ENCODE measurements at places on chromosomes 2 and 18.

DNA sequence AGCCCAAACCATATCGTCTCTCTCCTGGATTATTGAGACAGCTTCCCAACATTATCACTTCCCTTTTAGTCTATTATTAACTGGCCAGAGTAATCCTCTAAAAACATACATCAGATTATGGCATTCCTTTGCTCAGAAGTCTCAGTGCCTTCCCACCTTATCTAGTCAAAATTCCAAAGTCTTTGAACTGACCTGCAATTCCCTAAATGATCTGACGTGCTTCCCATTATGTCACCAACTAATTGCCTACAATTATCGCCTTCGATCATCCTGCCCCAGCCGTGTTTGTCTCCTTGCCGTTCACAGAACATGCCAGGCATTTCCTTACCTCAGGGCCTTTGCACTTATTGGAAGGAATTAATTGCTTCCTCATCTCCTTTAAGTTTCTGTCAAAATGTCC lies 332.4 kb downstream of the IRS1 start:
- no peak for DNase-seq

DNA sequence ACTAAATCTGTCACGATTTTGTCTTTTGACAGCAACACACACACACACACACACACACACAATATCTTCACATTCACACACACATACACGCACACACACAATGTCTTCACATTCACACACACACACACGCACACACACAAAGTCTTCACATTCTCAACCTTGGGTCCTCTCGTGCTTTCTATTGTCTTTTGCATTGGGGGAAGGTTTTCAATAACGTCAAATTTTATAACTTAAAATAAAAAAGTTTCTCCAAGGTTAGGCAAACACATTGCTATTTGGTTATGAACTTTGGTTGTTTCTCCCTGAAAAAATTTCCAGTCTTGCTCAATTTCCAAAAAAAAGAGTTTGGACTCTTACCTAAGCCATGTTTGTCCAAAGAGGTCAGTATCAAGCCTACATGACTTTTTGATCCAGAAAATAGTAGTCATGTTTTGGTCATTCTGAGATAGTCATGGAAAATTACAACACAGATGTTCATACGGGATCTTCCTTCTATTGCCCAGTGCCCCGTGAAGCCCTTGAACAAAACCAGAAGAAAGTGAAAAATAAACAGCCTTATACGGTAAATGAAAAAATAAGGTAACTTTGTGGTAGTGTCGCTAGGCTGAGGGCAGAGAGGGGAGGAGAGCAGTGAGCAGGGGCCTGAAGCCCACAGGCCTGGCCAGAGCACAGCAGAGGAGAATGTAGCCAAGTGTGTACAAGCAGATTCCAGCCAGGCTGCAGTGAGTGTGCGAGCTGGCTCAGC lies 542.8 kb upstream of the ID2 start:
- DNase-seq, result no peak

GRCh38 chr2:226439337-226439736 lies 360.3 kb downstream of the IRS1 start:
- no peak for DNase-seq

DNA sequence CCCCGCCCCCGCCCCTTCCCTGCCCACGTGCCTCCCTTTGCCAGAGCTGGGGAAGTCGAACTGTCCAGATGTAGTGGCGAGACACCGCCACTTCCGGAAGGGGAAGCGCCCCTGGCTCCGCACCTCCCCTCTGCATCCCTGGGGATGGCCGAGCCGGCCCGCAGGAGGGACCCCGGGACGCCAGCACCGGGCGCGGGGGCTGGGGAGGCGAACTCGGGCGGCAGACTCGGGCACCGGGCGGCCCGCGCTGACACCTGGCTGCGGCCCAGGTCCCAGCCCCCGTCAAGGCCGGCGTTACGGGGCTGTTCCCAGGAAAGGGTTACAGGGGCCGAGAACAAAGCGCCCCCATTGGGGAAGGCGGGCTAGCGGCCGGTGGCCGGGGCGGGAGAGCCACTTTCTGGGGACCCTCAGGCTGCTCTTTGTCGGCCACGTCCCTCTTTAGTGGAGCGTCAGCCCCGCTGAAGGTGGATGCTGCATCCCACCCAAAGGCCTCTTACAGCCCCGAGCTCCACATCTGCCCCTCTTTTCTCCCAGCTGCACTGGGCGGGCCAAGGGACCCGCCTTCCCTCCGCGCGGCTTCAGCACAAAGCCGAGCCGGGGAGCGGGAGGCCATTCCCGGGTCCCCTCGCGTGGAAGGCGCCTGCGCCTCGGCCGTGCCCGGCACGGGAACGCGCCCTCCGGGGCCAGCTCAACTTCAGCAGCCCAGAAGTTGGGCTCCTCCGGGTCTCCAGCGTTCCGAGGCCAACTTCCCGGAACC lies 1.3 kb downstream of the SDC1 start:
- DNase-seq, result no peak

DNA sequence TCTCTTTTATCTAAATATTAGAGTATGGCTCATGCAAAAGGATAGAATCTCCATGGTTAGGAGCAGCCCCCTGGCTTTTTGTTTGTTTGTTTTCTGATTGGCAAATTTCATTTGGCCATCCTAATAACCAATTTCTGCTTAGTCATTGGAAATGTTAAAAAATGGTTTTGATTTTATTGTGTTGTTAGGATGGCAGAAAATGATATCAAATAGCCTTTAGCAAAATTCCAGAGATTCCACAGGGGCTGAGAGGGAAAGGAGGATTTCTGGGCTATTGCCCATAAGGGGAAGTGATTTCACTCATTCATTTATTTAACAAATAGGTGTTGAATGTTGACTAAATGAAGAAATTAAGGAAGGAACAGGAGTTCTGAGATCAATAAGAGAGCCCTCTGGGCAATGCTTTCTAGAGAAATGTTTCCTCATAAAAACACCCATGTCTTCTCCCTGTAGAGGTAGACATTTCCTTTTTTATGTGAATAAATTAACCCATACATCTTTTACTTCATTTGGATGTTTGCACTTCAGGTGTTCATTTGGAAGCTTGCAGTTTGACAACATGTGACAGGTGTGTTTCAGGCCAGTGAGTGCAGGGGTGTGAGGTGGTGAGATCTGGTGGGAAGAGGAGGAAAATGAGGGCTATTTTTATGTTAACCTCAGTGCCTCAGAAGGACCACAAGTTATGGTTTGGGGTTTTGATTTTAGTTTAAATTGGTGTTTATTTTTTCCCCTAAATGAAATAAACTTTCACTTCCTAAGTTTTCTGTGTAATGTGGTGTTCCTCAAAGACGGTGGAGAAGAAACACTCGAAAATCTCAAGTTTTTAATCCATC lies 61.7 kb upstream of the EPC2 start:
- peak; percentile 1 for DNase-seq

- DNase-seq, result no peak
Observed at GRCh38 chr2:31980674-31981356, 30.0 kb downstream of the MEMO1 start.

DNA sequence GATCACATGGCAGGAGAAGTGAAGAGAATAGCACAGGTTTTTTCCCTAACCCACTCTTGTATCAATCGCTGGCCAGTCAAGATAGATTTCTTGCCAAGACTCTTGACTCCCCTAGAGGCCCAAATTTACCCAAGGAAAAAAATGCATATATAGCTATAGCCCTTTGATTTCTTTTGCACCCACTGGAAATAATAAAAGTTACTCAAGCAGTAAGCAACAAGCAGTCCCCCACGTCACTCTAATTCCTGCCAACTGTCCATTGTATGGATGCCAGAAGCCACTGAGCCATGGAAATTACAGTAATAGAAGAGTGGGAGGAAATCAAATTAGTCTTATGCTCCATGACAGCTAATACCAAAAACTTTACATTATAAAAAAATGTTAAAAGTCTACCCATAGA lies 125.3 kb upstream of the SLC39A10 start:
- DNase-seq, result no peak

DNA sequence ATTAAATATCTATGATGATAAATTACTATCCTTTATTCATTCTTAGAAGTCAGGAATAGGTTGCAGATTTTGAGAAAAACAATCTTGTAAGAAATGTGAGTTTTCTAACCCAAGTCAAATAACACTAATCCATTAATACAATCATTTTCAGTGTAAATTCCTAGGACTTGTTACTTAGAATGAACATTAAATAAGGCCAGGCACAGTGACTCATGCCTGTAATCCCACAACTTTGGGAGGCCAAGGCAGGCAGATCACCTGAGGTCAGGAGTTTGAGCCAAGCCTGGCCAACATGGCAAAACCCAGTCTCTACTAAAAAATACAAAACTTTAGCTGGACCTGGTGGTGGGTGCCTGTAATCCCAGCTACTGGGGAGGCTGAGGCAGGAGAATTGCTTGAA lies 45.8 kb upstream of the CDKL4 start:
- no peak for DNase-seq

- DNase-seq, result no peak
Observed at GRCh38 chr2:11699686-11700670, 30.0 kb upstream of the NTSR2 start.

DNA sequence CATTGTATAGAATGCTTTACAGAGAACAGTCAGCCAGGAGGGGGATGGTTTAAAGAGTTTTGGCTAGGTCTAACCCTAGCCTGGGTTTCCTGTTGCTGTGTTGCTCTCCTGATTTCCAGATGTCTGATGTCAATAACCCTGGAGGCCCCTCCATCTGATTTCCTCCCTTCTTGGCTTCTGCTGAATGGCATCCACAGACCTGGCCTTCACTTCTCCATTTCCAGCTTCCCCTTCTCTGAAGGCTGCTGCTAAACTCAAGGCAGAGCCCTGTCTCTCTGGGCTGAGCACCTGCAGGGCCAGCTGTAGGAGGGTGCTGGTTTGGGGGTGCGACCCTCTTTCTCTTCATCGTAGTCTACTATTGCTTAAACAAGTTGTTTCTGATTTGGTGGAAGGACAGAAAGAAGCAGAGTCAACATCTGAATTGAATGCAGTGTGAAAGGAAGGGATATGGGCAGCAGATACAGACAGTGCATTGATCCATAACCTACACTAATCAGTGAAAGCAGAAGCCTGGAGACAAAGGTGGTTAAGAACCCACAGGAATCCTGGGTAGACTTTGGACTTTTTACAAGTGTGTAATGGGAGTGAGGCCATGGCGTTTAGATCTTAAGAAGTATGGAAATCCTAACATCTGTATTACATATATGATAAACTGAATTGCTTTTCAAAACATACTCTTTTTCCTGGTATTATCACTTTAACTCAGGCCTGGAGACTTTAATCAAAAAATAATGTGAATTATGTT lies 153.6 kb downstream of the HRH4 start:
- DNase-seq, result no peak

DNA sequence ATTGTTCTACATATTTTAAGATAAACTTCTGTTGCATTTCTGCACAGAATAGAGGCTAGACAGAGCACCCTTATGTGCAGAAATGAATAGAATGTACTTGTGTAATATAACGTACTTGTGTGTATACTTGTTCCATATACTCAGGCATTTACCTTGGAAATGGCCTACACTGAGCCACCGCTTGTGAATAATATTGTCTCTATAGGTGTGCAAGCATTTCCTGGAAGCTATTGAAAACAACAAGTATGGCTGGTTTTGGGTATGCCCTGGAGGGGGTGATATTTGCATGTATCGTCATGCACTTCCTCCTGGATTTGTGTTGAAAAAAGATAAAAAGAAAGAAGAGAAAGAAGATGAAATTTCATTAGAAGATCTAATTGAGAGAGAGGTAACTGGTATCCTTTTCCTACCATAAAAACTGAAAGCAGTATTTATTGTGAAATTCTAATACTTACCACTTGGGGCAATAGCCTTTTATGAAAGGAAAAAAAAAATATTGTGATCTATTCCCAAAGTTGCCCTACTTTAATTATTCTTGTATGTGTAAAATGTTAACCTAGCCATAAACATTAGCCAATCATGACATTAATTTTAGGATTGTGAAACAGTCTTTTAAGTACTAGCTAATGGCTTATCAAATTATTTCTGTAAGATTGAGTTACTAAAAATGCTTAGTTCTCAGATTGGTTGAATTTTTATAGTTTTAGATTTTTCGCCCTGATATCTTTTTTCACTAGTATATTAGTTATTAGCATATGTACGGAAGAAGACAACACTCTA lies 18.0 kb downstream of the ZC3H15 start:
- DNase-seq, result no peak

- DNase-seq, result no peak
Observed at GRCh38 chr2:112004253-112004645, 50.8 kb upstream of the TMEM87B start.

GRCh38 chr18:49135877-49136276 lies 185.1 kb upstream of the SMAD7 start:
- no peak for DNase-seq

- DNase-seq, result no peak
Observed at GRCh38 chr2:97546711-97547110, 43.0 kb downstream of the ANKRD36B start.

GRCh38 chr2:38740851-38741731 lies 10.1 kb downstream of the SRSF7 start:
- DNase-seq, result no peak

DNA sequence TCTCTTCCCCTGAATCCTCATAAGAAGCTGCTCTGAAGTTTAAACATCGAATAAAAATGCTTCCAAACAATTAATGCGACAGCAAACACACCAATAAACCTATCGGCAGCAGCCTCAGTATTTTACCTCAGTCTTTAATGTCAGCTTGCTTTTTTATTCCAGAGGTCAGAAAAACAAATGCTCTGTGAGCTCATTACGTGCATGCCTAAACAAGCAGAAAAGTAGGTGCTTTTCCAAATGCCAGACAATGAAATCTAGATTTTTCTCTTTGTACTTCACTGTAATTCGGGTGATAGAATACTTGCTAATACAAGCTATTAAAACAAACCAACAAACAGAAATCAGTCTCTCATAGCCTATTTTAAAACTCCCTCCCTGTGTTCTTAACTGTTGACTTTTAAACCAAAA lies 381.5 kb downstream of the NRXN1 start:
- DNase-seq, result no peak

Measured in amniotic stem cell (primary cell).